ENCODE measurements at places on chromosomes 12 and 14.

GRCh38 chr14:99698642-99699041 is 14.5 kb downstream of the CYP46A1 start:
- no peak for DNase-seq

- no peak for DNase-seq
These were observed 357.3 kb upstream of the MIS18BP1 start for GRCh38 chr14:45610318-45610717.

DNA sequence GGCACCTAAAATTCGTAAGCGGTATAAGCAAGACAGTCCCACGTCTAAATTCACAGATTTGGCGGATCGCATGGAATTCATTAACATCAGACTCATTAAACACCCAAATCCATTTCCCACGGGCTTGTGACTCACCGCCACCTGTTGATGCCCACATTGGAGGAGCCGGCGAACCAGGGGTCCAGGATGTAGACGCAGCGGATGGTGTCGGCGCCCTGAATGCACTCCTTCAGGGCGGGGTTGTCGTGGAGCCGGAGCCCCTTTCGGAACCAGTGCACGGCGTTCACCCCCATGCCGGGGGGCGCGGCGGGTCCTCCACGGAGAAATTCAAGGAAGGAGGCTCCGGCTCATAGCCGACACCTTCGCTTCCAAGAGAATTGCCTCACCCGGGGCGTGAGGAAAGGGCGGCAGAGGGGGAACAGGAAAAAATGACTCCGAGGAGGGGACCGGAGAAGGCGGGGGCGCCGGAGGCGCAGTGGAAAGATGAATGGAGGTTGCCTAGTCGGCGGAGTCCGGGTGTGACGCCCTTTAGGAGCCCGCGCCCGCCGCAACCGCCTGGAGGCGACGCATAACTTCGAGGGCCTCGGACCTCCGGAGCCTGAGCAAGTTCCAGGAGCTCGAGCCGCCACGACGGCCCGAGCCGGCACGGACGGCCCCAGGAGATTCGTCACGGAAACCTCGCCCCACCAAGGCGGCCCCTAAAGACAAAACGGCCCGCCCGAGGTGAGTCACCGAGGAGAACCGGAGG is 506 bp downstream of the CRY1 start:
- peak; percentile 24 for DNase-seq

GRCh38 chr12:93616584-93617101 is 44.2 kb downstream of the SOCS2 start:
- DNase-seq: no peak

- no peak for DNase-seq
These were observed 42.1 kb downstream of the CIT start for GRCh38 chr12:119835068-119835467.
